Endodermal cell (in vitro differentiated cells): ENCODE measurements at places on chromosomes 12 and 14. TPM values are rescaled to one million over a fixed set of nuclear protein-coding genes. Genes with fewer than 3 reads are reported as not detected.
A peak's percentile ranks its signal among the peaks of the same experiment; 100 is the strongest.

CIT gene
- total RNA-seq = 60.5 to 91.6 TPM (median 79.1 TPM) in 3 replicates

LRP1-AS gene
- not detected in 3 replicates for total RNA-seq

KRT3 gene
- total RNA-seq = not detected in 2 replicates

LGALS3 gene
- 1.3 and 2.0 TPM in 2 replicates for total RNA-seq

CIROP gene
- 1.4 and 1.6 TPM in 2 replicates for total RNA-seq

HOXC11 gene
- not detected in 2 replicates for total RNA-seq

GPRC5D gene
- total RNA-seq = not detected in 3 replicates

STON2 gene
- total RNA-seq = 43.9 and 46.8 TPM in 2 replicates

ZFHX2 gene
- 9.2 to 15.4 TPM (median 15.1 TPM) in 3 replicates for total RNA-seq

VDR gene
- total RNA-seq = 0.13 TPM in 1 of 3 replicates, not detected in the others

B4GALNT3 gene
- total RNA-seq = 125 and 155 TPM in 2 replicates

FAIM2 gene
- 0.12 TPM in 1 of 3 replicates, not detected in the others for total RNA-seq

DNA sequence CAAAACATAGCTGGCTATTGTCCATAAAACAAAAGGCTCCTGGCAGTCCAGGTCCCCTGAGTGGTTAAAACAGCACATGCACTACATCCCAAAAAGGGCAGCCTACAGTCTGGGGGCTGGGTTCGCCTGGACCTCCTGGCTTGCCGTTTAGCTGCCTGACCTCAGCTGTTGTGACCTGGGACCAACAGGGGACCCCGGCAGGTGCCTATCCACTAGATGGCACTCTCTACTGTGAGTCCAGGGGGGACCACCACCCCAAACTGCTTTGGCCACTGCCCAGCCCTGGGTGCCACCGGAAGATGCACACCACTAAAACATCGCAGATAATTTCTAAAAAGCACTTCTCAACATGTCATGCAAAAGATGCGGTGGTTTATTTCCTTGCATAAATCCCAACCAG lies 2.9 kb upstream of the RTL1 start:
- DNase-seq = peak; percentile 76

DNA sequence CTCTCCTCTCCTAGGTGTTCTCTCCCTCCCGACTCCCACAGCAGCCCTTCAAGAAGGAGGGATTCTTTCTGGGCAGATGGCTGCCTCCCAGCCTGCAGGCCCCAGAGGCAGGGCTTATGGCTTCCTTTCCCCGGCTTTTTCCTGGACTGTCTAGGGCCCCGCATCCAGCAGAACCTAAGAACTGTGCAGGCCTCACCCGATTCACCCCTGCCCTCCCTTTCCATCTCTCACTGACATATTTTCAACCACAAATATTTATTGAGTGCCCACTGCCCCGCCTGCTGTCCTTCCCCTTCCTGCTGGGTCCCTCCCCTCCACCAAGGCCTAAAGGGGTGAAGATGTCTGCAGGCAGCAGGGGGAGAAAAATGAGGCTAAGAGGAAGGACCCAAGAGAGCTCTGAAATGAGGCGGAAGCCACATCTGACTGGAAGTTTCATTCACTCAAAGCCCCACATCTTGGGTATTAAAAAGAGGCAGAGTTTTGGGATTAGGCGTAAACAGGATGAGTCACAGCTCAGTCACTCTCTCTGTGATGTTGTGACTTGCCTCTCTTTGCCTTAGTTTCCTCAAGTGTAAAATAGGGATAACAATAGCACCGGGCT lies 2.9 kb downstream of the SCNN1A start:
- DNase-seq = peak; percentile 82

- peak; percentile 49 for DNase-seq
Observed at GRCh38 chr12:2679068-2679815, 115.5 kb upstream of the FKBP4 start.

- no peak for DNase-seq
Observed at GRCh38 chr12:98425859-98426258, 89.5 kb upstream of the TMPO start.

DNA sequence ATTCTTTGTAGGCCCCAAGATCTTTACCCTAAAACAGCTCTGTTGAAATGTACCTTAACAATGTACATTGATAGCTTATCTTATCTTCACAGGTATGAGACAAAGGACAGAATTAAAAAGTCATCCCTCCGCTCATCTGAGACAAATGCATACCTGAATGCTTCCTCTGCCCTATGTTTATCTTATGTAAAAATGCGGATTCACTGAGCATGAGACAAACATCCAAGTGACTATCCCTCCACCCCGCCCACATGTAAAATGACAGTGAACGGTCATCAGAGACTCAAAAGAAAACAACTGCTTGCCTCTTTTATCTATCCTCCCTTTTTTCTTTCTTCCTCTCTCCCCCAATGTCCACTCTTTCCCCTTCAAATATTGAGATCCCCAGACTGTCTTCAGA lies 37.2 kb upstream of the ZNF740 start:
- DNase-seq = no peak

- no peak for DNase-seq
Observed at GRCh38 chr14:82911930-82912329, 1378.3 kb upstream of the SEL1L start.

DNA sequence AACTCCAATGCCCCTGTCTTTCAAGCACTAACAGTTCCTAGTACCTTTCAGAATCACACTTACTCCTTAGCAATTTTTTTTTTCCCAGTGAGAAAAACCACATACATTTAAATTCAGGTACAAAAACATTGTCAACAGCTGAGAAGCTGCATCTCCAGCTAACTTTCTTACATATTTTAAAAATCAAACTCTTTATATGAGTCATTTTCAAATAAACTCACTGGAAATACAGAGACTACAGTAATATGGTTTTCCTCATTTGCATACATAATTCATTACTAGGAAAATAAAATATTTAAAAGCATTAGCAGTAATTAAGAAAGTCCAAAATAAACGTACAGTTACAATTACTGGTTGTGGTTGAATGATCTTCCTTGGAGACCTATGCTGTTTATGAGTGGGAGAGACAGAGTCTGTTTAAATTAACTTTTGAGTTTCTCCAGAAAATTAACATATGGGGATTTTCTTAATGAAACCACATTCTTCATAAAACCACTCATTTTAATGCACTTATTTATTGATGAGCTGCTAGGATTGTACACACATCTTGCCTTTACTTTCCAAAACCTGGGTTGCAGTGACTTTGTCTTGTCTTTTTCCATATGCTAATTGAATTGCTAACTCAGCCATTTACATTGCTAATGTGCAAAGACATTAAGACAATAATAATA lies 9.8 kb downstream of the MUCL1 start:
- DNase-seq = no peak

DNA sequence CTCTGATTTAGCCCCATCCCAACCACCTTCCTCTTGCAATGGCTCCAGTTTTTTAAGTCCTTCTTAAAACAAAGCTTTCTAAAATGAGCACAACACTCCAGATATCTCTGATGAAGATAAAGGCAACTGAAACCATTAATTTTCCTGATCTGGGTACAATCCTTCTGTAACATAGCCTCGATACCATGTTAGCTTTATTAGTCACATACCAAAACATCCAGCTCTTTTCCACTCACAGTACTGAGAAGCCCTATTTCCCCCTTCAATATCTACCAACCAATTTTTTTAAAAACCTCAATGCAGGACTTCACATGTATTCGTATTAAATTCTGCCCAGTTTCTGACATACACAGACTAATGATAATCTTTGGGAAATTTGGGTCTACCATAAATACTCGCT lies 105.9 kb downstream of the MED13L start:
- no peak for DNase-seq

- DNase-seq = no peak
Observed at GRCh38 chr14:89221109-89221810, 195.8 kb downstream of the FOXN3 start.

- DNase-seq = peak; percentile 86
Observed at GRCh38 chr12:132444957-132445883, 44.7 kb upstream of the FBRSL1 start.

- DNase-seq = no peak
Observed at GRCh38 chr14:93935213-93935612, 8.1 kb downstream of the FAM181A start.

GRCh38 chr14:65336191-65336591 lies 76.3 kb upstream of the FUT8 start:
- DNase-seq = no peak

- DNase-seq = no peak
Observed at GRCh38 chr12:72974954-72975555, 702.9 kb downstream of the TRHDE start.

GRCh38 chr12:49635036-49635435 lies 11.7 kb downstream of the PRPF40B start:
- DNase-seq = no peak

GRCh38 chr12:16389594-16389993 lies 42.1 kb downstream of the MGST1 start:
- no peak for DNase-seq

DNA sequence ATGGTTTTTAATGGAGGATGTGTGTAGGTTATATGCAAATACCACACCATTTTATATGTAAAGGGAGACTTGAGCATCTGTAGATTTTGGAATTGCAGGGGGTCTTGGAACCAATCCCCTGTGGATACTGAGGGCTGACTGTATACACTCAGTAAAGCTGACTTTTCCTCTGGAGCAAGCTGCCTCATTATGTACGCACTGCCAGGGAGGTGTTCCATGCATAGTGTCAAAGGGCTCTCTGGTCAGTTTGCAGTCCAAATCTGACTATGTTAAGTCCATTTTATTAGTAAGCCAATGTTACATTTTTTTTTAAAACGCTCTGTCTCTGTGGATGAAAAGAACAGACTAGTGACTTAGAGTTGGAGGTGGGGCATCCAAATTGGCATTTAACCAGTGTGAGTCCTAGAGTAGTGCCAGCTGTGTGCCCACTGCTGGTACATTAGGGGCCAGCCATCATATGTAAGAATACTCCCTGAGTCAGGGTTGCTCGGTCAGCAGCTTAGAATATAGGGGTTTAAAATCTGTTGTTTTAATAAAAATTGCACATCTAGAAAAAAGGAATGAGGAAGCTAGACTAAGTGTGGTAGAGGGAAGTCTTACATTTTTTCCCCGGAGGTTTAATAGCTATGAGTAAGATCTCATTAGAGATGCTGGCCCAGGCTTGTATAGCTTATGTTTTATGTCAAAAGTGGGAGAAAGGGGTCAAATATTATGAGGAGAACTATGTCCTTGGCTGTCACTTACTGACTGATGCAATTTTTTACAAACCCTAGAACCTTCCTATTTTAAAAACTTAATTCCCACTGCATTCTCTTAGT lies 87.0 kb downstream of the TESC start:
- no peak for DNase-seq
